ENCODE measurements at places on chromosomes 3 and 15.

- peak; percentile 74 for ATAC-seq
Measured at GRCh38 chr15:62326460-62327011, 161.5 kb upstream of the C2CD4B start.

DNA sequence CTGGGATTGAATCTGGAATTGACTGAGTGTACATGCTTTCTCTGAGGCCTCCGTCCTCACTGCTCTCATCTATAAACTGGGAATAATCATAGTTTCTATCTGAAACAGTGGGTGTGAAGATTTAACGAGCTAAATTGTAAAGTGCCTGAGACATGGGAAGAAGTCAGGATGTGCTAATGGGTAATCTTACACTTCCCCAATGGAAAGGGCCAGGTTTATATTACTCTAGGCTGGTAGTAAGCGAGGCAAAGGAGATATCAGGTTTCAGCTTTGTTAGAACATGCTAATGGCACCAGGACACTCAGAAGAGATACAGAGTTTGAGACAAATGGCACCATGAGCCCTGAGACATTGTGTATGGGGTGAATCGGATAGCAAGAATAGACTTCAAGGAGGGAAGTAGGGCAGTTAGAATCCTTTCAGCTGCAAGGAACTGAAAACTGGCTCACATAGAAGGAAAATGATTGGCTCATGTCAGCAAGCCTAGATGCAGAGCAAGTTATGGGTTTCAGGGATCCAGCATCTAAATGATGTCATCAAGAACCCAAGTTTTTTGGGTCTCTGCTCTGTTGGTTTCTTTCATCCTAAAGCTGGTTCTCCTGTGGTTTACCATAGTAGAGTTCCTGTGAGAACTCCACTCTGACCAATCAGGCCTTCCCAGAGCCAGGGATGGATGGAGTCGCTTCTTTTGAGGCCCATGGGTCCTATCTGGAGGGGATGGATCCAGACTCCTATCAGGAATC, 21.8 kb downstream of the FLNB start:
- ATAC-seq = no peak

GRCh38 chr3:110965976-110966375, 105.6 kb upstream of the NECTIN3 start:
- ATAC-seq = no peak

GRCh38 chr15:57677204-57677603, 29.3 kb upstream of the POLR2M start:
- ATAC-seq = no peak

DNA sequence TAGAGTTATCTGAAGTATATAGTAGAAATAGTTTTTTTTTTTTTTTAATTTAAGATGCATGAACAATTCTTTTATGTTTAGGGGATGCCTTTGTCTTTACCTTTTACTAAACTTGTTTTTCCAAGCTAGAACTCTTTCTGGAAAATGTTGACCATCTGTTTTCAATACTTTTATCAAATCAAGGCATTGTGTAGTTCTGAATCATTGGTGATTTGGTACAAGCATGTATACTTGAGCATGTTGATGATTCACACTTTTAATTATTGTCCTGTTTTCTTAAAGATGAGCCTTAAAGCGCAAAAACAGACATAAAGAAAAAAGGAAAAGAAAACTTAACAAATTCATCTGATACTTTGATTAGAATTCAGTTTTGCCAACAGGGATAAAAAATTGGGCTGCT, 28.3 kb downstream of the PDCD6IP start:
- peak; percentile 86 for ATAC-seq

DNA sequence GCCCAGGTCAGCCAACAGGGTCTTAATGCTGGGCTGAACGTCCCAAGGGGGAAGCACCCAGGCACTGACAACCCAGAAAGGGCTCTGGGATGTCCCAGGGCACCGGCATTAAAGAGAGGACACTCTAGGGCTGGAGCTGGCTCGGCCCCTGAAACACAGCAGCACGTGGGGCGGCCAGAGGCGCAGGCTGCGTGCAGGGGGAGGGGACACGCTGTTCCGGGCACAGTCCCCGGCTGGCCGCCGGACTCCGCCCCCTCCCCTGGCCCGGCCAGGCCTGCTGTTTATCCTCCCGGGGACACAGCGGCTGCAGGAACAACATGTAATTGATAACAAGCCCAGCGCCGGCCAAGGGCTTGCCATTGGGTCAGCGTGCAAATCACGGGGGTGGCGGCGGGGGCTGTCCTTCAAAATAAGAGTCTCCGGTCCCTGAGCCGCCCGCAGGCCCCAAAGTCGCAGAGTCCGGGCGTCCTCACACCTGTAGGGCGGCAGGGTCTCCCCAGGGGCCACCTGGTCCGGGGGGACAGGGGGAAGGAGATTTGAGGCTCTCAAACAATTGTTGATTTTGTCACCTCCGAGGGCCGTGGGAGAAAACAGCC, 1.3 kb downstream of the KLF15 start:
- peak; percentile 71 for ATAC-seq

- no peak for ATAC-seq
Measured at GRCh38 chr3:18703798-18704197, 278.7 kb upstream of the SATB1 start.

DNA sequence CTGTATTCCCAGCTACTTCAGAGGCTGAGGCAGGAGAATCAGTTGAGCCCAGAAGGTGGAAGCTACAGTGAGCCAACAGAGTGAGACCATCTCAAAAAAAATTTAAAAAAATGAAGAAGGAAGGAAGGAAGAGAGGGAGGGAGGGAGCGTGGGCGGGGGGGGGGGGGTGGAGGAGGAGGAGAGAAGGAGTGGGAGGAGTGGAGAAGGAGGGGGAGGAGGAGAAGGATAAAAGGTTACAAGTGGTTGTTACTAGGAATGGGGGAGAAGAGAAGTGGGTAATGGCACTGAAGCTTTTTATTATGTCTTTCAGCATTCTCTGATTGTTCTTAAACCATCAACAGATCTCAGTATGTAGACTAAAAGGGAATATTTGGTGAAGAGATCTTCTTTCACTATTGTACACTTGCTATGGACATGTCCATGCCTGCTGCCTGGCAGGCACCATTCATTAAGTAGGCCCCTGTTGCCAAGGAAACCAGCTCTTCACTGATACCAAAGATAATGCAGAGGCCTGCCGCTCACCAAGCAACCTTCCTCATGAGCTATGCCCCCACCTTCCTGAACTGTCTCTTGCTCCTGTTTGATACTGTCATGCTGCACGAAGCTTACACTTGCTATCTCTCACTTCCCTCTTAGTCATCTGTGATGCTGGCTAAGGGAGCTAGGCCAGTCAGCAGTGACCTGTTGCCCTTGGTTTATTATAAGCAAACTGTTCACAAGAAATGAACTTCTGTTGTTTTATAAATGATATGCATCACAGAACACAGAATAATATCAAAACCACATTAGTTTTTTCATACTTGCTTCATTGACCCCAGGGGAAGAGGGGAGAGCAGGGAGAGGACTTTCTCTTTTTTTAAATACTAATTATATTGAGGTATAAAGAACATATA, 23.1 kb downstream of the EPM2AIP1 start:
- peak; percentile 96 for ATAC-seq

DNA sequence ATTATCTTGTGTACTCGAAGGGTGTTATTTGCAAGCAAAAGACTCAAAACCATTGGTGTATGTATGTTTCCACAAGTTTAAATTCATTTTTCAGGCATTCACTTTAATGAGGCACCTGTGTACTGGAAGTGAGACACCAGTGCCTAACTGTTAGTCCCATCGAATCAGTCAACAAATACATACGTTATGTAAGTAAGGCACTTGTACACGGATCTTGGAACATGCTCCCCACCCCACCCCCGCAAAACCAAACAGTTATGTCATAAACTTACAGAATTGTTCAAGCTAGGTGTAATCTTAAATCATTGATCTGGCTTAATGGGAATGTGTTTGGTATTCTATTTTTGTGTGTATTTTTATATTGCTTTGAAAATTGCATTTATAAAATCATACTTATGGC, 17.1 kb downstream of the LRRC28 start:
- ATAC-seq = no peak
